ENCODE measurements at places on chromosomes 5 and 9.

- no peak for DNase-seq
Observed at GRCh38 chr9:221989-222776, 7.5 kb downstream of the DOCK8 start.

DNA sequence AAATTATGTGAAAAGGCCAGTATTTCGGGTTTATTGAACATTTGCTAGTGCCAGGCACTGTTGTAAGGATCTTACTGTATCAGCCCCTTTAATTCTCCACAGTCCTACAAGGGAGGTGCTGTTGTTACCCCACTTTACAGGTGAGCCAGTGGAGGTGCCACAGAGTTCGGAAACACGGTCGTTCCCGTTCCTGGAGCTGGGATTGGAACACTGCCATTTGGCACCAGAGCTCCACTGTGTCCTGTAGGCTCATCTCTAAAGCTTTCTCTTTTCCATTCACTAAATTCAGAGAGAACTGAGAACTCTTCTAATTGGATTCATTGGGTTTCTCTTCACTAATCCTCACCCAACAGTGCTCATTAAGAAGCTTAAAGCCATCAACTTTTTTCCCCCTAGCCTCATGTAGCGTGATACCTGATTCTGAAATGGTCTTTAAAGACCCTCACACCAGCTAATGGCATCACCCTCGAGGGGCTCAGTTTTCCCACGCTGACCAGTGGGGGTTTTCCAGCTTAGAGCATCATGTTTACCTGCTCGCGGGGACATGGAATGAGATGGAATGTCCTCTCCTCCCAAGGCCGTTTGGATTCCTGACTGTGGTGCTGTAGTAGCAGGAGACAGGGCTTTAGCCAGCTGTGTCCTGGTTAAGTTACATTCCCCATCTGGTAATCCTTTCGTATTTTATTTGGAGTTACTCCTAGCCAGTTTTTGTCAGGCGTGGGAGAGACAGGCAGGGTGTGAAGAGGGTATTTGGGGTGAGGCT is 5.8 kb downstream of the ERGIC1 start:
- DNase-seq = no peak

DNA sequence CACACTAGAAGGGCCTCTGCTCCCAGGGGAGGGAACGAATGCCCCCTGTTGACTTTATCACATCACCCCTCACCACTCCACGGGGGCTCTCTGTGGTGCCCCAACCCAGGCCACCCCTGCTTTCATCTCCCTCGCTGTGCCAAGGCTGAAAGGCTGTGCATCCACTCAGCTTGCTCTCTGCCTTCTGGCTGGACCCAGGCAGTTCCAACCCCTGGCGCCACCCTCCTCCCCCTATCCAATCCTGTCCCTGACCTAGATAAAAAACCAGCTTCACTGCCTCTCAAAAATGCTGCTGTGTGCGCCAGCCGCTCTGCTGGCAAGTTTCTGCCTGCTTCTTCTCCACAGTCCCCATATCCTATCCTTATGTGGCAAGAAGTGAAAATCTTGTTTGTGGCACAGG is 22.4 kb upstream of the CORO2A start:
- DNase-seq = no peak

DNA sequence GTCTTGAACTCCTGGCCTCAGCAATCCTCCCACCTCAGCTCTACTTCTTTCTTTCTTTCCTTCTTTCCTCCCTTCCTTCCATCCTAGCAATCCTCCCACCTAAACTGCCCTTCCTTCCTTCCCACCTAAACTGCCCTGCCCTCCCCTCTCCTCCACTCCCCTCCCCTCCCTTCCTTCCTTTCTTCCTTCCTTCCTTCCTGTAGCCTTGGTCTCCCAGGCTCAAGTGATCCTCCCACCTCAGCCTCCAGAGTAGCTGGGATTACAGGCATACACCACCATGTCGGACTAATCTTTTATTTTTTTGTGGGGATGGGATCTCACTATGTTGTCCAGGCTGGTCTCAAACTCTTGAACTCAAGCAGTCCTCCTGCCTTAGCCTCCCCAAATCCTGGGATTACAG is 65.8 kb downstream of the NFIB start:
- DNase-seq = no peak

- peak; percentile 71 for DNase-seq
Observed at GRCh38 chr5:170603578-170604565, 100.1 kb downstream of the KCNIP1 start.

DNA sequence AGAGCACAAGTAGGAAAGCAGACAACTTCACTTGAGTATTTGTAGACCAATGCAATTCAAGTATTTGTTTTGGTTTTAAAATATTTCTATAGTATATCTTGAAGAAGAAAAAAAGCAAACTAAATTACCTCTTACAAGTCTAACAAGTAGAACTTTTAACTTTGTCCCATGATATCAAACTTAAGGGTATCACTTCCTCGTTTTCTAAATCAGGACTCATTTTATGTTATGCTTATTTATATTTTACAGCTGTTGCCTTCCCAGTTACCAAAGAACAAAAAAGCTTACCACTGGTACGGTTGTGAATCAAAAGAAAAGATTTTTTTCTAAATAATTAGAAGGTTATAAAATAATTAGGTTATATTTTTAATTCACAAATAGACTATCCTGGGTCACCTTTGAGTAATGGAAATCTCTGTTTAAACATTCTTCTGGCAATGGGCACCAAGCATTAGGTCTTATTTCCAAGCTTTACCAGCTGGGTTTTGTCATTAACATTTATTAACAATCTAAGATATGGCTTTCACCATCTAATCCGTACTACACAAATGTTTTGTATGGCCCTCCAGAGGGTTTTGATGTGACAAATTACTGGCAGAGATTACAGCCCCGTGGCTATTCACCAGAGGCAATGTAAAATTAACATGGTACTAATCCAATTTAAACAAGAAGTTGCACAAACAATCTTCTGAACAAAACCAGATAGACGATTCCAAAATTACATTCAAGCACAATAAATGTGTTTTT is 63.6 kb downstream of the CEP120 start:
- no peak for DNase-seq

DNA sequence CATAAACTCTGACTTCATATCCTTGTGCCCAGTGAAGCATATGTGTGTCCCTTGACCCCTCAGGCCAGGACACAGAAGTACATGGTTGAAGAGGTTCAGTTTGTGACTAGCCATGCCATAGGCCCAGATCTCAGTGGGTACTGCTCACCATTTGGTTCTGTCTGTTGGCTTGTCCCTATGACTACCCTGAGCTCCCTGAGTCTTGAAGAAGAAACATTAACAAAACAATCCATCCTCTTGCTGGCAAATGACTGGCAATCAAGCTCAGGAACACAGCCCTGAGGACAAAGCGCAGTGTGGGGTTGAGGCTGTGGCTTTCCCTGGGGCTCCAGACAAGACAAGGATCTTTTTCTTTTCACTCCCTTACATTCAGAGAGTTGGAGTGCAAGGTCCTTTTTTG is 46.3 kb downstream of the TNFAIP8 start:
- no peak for DNase-seq

Measured in mesothelial cell of epicardium (in vitro differentiated cells).